ENCODE measurements at places on chromosomes 11 and 22.

GRCh38 chr11:67303132-67303834 is at the start of gene SSH3:
Gene SSH3, plus strand, starts transcription at chr11:67303530. Its CDS starts 96 bp downstream, at chr11:67303626.
- DNase-seq, result peak; percentile 91

DNA sequence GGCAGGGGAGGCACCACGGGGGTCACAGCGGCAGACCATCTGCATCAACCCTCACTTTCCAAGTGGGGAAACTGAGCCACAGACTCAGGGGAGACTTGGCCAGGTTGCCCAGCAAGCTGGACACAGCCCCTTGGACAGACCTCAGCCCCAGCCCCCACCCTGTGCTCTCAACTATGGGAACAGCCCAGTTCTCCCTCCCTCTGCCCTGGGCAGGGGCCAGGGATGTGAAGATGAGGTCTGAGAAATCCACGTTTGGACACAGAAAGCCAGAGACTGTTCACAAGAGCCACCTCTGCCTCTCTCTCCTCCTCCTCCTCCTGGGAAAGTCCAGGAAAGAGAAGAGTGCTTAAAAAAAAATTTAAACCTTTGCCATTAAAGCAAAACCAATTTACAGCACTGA is 50.1 kb downstream of the ELFN2 start:
- DNase-seq, result no peak

DNA sequence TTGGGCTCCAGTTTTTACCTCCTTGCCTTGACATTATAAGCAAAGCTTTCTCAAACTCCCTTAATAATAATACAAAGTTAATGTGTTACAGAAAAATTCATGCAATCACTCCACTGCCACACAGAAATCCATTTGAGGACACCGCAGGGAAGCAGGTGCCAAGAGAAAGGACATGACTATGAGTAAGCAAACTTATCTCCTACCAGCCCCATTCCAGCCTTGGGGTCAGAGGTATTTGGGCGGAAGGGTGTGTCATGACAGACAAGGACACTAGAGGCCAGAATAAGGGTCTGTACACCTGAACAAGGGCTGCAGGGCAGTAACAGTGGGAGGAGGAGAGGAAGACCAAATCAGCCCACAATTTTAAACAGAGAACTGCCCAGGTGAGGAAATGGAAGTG is 5.9 kb downstream of the GNG3 start:
- DNase-seq, result no peak

DNA sequence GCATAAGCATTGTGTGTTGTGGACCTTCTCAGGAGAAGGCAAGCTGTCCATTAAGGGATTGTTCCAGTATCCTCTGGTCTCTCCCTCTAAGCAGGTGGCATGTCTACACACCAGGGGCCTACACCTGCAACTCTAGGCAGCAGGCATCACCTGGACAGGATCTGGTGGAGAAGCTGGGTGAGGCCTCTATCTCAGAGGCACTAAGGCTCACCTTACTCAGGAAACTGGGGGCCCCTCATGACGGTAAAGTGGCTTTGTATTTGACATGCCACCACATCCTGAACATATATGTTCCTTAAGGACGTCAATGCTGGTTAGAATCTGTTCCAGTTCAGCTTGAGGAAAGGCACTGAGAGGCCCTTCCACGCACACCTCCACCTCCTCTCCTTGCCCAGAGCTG is 891.3 kb downstream of the OPCML start:
- no peak for DNase-seq

DNA sequence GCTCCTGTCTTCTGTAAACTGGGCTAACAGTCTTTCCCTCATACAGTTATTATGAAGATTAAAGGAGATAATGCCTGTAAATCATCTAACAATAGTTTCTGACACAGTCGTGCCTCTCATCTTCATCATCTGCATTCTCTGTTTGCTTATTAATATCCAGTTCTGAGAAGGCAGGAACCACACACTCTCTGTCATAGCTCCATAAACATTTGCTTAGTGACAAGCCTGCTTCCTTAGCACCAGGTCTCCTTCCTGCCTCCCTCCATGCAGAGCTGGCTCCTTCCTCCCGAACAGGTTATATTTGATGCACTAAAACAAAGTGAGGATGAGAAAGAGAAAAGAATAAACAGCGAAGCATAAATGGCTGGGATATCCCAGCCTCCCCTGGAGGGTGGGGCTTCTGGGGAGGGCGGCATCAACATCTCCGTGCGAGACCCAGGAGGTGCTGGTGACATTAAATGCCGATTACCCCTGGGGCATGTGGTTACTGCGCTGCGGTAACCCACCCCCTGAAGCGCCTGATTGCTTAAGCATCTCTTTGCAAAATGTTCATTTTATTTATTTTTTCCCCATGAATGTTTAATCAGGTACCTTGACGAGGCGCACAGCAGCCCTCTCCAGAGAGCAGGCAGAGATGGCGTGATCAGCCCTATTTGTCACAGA is 404.9 kb downstream of the NXPE2 start:
- no peak for DNase-seq

DNA sequence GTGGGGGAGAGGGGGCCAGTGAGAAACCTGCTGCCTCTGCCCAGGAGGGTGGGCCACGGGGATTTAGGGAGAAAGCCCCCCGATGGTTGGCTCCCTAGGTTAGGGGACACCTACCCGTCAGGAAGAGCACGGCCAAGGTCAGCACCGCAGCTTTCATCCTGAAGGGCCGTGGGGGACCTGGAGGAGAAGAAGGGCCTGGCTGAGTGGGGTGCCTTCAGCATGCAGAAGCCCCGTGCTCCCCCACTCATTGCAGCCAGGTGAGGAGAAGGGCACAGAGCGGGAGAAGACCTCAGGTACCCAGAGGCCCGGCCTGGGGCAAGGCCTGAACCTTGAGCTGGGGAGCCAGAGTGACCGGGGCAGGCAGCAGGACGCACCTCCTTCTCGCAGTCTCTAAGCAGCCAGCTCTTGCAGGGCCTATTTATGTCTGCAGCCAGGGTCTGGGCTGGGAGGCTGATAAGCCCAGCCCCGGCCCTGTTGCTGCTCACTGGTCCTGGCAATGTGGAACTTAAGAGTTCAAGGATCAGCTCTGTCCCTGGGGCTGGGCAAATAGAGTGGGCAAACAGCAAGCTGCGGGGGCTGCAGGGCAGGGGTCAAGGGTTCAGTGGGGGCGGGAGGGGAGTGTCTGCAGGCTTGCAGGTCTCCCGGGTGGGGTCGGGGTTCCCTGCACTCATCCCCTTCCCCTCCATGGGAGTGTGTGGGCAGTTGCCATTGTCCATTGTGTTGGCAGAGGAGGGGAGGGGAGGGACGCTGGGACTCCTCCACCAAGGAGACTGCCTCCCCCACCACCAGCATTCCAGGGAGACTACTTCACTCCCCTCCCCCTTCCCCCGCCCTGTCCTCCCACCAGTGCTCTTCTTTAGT is at the start of gene APOA1:
TSS of gene APOA1 (minus strand) at position 392 of the 861 bp plus-strand sequence. CDS start at position 157, 235 bp downstream.
- no peak for DNase-seq

- DNase-seq, result no peak
Measured at GRCh38 chr11:106022795-106023275, 795 bp upstream of the MSANTD4 start.

DNA sequence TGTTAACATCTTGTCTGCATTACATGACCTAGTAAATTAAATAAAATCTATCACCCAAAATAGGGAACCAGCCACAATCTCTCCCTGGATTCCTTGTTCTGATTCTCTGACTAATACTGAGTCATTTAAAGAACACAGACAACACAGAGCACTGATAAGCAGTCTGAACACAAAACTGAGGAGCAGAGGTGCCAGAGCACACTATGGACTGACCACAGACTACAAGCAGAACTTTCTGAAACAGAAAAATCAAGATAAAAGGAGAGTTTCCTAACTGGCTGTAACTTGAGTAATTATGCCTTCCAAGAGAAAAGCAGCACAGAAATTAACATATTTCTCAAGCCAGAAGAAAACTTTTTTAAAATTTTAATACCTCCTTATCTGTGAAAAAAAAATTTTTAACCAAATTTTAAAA is 128.8 kb downstream of the SGSM3 start:
- peak; percentile 86 for DNase-seq

GRCh38 chr22:27240298-27241075 is 561.1 kb downstream of the MN1 start:
- DNase-seq, result no peak

DNA sequence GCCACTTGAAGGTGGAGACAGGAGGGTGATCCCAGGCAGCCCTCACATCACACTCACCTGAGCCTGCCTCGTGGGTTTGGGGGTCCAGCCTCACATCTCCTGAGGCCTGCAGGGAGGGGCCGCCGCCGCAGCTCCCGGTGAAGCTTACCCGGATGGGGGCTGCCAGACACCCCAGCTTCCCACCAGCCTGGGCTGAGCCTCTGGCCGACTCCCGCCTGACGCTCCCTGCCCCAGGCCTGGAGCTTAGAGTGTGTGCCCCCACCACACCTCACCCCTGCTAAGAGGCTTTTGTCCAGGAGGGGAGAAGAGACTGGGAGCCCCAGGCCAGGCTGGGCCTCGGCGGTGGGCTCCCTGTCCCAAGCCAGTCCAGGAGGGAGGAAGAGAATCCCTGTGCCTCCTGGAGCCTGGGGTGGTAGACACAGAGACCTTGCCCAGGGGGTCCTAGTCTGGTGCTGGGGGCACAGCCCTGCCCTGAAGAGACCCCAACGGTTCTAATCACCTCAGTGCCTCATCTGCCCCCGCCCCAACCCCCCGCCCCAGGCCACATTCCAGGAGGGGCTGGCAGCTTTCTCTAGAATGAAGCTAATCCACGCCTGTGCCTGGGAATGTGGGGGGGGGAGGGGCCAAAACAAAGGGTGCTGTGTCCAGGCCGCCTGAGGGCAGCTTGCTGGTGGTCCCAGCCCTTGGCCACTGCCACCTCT is at the start of gene SLC16A8:
TSS of gene SLC16A8 (minus strand) at position 254 of the 701 bp plus-strand sequence. CDS start 1,311 bp downstream, outside the sequence.
- no peak for DNase-seq

DNA sequence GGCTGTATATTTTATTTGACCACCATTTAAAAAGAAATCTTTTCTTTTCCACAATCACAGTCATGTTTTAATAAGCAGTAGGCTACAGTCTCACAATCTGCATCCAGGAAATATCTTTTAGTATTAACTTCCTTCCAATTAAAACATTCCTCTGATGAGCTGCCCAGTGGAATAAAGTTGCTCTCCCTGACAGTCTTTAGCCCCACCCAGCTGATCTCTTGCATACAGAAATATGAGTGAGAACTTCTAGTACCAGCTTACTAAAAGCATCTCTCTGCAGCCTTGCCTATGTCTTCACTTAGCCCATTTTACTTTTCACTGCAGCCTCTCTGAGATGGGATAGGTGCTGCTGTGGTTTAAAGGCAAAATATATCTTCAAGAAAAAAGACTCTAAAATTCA is 143.4 kb upstream of the ANO3 start:
- peak; percentile 42 for DNase-seq

- no peak for DNase-seq
Measured at GRCh38 chr11:1740786-1741530, 9.4 kb downstream of the IFITM10 start.

DNA sequence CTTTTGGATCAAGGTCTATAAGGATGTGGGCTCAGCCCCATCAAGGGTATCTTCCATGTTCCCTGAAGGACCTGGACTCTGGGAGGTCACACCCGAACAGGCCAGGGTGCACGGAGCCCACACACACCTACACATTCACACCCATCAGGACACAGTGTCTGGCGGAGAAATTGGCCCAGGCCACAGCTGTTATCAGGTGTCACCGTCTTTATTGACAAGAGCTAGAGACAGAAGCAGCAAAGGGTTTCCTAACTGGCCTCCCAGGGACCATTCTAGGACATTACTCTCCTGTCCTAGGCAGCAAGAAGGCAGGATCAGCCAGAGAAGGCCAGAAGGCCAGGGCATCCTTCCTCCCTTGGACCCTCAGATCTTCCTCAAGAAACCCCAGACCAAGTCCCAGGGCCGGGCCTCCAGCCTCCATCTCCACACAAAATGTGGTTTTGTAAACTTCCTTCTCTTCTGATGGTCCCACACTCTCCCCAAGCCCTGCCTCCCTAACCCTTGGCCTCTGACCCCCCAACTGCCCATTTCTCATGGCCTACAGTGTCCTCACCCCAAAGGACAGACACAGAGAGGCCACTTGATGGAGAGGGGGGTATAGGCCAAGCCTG is 8.1 kb downstream of the SSTR3 start:
- no peak for DNase-seq

DNA sequence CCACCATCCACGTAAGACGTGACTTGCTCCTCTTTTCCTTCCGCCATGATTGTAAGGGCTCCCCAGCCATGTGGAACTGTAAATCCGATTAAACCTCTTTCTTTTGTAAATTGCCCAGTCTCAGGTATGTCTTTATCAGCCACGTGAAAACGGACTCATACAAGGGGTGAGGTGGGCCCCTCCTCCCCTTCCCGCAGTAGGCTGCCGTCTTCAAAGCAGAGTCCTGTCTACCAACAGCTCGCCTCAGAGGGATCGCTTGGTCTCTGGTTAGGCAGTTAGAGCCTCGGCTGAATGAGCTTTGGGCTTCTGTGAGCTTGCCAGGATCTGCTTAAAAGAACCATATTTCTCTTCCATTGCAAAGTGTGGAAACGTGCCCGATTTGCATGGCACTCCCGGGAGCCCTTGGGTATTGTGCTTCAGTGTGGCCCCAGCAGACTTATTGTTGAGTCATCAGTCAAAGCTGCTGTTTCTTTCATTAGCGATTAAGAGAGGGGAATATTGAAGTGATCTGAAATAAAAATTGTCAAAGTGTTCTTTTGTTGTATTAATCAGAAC is 338.3 kb downstream of the TBC1D22A start:
- no peak for DNase-seq

DNA sequence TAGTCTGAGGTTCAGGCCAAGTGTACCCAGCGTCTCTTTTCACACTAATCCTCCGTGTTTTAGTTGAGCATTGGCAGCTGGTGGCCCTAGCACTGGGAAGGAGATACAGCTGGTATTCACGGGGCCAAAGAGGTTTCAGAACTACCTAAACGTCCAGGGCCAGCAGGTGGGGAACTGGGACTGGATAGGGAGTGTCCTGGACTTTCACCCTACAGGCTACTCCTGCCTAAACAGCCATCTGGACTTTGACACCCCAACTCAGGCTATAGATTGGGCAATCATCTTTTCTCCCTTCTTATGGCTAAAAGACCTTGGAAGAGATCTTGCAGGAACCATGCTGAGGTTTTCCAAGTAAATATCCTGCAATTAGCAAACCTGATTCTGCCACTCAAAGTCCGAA is 2.8 kb downstream of the SPON1 start:
- DNase-seq, result no peak

- peak; percentile 80 for DNase-seq
Measured at GRCh38 chr22:41563051-41563711, 2.4 kb downstream of the CSDC2 start.

DNA sequence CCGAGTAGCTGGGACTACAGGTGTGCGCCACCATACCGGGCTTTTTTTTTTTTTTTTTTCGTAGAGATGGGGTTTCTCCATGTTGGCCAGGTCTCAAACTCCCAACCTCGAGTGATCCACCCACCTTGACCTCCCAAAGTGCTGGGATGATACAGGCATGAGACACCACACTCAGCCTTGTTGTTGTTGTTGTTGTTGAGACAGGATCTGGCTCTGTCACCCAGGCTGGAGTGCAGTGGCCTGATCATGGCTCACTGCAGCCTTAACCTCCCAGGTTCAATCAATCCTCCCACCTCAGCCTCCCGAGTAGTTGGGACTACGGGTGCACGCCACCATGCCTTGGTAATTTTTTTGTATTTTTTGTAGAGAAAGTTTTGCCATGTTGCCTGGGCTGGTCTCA is 23.4 kb upstream of the CLDN5 start:
- DNase-seq, result no peak
